Mesendoderm (in vitro differentiated cells): ENCODE measurements at places on chromosomes 13 and 19.

DNA sequence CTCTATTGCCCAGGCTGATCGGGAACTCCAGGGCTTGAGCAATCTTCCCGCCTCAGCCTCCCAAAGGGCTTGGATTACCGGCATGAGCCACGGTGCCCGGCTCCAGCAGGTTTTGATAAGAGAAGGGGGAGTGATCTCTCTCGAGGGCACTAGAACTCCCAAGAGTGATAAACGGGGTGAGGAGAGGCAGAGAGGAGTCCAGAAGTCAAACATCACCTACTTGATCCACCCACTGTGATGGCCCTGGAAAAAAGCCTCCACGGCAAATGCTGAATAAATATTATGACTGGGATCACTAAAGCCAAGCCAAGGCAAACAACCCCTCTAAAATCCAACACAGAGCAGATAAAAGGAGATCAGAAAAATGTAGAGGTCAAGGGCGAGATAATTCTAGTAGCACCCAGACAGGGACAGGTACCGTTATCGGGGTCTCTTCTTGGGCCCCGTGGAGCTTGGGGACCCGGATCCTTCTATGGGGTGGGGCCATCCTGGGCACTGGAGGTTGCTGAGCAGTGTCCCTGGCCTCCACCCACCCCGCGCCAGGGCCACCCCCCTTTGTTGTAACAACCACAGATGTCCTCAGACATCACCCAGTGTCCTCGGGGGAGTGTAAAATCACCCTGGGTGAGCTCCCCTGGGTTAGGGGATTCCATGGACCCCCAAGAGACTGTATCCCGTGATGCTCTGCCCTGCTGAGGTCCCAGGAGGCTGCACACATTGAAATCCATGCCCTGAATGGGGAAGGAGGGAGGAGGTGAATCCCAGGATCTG, 3.7 kb upstream of the CREB3L3 start:
- no peak for DNase-seq

GRCh38 chr19:14004619-14005348, 1.3 kb downstream of the RFX1 start:
- no peak for DNase-seq

- DNase-seq = no peak
Observed at GRCh38 chr19:16703677-16704076, 16.0 kb upstream of the NWD1 start.

- peak; percentile 46 for DNase-seq
Observed at GRCh38 chr19:43738780-43739211, 16.0 kb downstream of the SMG9 start.

GRCh38 chr19:38557205-38557799, 60.5 kb downstream of the MAP4K1 start:
- peak; percentile 25 for DNase-seq

GRCh38 chr19:56643460-56643955, 549 bp downstream of the SMIM17 start:
- DNase-seq = no peak

DNA sequence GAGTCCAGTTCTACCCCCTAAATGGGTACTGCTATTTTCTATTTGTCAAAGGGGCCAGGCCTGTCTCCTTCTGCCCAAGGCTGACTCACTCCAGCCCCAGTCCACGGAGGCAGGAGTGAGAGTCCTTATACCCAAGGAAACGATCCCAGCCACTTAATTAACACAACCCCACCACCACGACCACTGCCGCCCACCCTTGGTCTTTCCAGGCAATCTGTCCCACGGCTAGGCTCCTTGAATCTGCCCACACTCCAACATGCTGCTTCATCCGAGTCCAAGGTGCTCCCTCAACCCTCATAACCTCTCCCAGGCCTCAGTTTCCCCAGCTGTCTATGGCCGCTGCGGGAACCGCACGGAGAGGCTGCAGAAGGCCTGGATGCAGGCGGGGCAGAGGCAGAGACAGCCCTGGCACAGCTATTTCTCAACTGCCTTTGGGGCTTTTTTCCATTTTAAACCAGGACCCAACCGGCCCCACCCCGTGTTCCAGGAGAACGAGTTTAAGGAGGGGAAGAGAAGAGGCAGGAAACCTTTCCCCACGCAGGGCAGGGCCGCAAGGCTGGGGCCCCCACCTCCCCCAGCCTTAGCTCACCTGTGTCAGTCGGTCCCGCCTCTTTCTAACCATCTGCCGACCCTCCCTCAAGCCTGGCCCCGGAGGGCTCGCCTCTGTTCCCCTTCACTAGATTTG, 746 bp downstream of the RAB3D start:
- DNase-seq = no peak

DNA sequence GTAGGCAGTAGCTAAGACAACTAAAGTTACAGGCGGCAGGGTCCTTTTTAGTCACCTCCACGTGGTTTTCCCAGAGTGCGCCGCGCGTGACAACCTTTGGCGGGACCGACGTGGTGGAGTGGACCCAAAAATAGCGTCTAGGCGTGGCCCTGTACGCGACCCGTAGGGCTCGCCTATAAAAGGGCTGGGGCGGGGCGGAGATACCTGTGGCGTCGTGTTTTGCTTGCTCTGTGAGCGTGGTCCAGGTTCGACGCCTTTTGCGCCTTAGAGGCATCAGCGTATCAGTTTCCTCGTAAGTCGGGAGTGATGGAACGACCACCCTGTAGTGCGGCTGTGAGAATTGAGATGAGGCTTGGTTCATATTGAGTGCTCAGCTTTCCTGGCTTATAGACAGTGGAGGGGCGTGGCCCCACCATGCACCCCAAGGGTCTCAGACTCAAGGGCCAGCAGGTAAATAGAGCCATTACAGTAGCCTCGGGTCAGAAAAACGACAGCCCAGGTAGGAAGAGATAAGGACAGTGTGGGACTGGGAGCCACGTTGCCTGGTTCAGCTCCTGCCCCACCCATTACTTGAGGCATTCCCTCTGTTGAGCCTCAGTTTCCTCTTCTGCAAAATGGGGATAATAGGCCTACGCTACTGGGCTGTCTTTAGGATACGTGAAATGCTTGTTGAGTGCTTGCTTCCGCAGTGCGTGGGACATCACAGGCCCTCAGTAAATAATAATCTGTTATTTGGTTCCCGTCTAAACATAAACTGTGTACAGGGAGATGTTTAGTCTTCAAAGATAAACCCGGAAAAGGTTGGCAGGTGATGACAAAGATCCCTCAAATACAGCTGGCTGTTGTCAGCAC, 693 bp upstream of the TMED1 start:
- no peak for DNase-seq

DNA sequence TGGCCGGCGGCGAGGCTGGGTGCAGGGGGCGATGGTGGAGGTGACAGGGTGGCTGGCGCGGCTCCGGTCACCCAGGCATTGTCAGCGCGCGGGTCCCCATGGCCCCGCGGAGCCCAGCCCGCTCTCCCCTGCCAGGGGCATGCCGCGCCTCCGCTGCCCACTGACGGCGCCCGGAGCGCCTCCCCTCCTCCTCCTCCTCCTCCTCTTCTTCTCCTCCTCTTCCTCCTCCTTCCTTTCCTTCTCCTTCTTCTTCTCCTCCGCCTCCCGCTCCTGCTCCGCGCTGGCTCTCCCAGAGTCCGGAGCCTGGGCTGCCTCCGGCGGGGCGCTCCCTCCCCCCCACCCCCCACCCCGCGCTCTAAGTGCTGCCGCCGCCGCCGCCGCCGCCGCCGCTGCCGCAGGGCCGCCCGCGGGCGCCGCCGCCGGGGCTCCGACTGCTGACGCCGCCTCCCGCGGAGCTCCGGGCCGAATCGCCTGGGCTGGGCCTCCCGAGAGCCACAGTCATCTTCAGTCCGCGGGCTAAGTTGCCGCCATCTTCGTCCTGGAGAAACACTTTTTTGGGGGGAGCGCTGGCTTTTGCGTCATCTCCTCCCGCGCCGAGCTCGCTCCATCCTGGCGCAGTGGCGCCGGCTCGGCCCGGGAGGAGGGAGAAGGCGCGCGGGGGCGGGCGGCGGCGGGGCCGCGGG, 348.3 kb downstream of the LIG4 start:
- DNase-seq = peak; percentile 72

GRCh38 chr13:59834801-59835200, 328.9 kb downstream of the DIAPH3 start:
- no peak for DNase-seq
